Glomerular endothelial cell (primary cell): ENCODE measurements at places on chromosomes 6 and 20.

DNA sequence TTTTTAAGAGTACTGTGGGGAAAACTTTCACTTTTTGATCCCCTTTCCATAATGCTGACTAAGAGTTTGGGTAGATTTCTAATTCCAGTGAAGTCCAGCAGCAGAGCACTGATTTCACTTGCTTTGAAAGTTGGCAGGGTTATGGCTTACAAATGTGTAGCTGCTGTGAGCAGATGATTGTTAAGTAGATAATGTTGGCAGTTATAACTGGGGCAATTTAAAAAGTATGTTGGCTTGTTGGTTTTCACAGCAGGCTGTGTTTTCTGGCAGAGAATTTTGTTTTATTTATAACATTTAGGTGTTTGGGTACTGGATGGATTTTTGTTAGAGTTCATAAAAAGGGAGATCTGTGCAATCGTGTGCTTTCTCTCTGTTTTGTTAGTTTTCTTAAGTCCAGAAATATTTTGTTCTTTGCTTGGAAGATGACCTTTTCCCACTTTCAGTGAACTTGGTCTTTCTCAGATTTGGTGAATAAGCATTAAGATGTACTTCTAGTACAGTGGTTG lies 31.4 kb downstream of the AFDN start:
- no peak for DNase-seq

DNA sequence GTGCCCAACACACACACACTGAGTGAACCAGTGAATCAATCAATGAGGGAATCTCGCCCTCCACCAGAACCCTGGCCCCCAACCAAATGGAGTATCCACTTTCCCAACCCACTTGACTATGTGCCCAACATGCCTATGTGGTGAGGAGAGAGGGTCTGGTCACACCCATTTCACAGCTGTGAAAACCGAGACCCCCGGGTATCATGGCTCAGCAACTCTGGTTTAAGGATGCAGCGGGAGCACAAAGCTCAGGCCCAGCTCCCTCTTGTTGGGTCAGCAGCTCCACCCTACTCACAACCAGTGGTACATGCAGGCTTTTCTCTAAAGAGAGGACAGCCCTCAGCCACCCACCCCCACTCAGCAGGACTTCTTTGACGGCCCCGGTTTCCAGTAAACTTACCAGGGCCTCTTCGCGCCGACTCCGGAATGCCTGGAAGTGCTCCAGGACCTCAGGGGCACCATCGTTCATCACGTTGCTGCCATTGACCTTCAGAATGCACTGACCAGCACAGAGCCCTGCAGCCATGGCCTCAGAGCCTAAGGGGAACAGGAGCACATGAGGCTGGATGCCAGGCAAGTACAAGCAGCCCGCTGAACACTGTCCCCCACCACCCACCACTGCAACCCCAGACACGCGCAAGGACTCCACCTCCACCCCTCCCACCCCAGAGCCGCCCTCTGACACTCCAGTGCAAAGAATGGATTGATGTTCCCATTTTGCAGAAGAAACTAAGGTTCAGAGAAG lies 174.7 kb downstream of the PREX1 start:
- DNase-seq: no peak

- no peak for DNase-seq
Observed at GRCh38 chr6:22049002-22049401, 247.8 kb downstream of the PRL start.

DNA sequence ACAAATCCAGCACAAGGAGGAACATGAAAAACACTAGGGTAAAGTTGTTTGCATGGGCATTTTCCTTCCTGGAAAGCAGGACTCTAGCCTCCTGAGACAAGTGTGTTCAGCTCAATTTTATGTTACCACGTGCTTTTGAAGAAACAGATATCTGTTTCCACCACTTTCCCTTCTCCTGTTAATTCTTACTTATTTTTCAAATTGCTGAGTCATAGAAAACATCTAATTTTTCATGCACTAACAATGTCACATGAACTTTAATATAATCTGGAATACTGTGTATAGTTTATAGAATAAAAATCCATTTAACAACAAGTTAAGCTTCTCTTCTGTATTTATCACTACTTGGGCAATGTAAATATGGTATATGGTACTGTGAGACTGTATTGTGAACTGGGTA lies 174.2 kb downstream of the ISM1 start:
- no peak for DNase-seq

DNA sequence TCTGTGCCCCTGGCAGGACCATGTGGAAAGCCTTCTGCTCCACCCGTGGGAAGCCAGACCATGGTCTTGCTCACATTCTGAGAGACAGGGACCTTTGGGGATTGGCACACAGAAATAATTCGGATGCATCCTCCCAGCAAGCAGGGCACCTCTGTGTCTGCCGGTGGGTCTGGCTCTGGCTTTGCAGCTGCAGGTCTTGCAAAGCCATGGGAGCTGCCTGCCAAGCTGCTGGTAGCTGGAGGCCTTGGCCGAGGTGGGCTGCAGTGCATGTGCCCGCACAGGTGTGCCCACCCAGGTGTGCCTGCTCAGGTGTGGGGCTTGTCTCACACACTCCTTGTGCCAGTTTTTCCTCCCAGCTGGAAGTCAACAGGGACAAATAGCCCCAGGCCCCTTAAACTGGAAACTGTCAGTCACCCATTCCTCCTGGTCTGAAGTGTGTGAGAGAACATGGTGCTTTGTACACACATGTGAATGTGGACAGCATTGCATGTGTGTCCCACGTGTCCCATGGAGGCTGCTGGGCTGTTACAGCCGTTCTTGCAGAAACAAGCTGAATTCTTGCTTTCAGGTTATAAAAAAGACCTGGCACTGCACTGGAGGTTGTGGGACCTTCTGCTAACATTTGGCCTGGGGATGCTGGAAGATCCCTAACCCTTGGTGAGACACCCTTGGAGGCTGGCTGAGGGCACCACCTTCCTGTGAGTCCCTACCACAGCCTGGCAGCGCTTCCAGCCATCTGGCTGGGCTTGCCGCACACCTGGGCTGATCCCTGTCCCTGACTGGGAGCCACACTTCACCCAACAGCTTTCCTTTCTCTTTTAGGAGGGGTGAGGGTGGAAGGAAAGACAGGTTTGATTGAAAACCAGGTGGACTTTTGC lies 54.9 kb upstream of the SMOC2 start:
- no peak for DNase-seq

- DNase-seq: peak; percentile 75
Observed at GRCh38 chr6:142819603-142820337, 125.2 kb downstream of the HIVEP2 start.

DNA sequence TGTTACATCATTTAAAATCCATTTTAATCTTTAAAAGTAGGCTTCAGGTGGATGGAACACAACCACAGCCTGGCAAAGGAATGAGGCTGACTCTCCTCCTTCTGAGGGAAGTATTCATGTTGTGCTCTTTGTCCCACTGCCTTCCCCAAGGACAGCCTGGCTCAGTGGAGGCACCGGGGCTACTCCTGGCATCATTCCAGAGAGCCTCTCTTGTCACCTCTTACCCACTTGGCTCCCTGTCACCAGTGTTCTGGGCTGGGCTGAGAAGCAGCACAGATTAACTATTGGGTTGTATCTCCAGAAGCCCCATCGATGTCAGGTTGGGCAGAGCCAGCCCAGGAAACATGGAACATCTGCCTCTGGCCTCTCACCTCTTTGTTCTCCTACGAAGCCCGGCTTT lies 10.7 kb upstream of the TP53INP2 start:
- DNase-seq: no peak

DNA sequence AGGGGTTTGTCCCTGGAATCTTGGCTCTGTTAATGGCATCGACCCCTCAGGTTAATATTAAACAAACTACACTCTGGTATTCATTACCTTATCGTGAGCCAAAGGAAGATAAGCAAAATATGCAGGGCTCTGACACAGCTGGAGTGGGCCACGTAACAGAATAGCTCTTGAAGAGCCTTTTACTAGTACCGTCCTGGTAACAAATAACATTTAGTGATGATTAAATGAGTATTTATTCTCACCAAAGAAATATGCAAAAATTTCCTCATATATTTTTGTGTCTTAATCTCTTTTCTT lies 20.1 kb upstream of the UTRN start:
- no peak for DNase-seq

- no peak for DNase-seq
Observed at GRCh38 chr20:17542993-17543412, 11.8 kb upstream of the BFSP1 start.

DNA sequence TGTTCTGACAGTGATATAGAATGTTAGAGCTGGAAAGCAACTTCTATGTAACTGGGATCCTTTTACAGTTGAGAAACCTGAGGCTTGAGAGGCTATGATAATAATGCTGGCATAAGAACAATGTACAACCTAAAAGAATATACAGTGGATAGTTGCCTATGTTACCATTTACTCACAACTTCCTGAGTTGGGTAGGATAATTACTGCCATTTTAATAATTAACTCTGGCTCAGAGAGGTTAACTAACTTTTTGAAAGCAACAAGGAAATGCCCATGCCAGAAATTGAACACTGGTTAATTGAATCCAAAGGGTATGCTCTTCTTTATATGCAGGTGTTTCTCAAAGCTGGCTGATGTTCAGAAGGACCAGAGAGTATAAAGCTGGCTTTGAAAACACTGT lies 530.7 kb upstream of the MAP3K7 start:
- no peak for DNase-seq

DNA sequence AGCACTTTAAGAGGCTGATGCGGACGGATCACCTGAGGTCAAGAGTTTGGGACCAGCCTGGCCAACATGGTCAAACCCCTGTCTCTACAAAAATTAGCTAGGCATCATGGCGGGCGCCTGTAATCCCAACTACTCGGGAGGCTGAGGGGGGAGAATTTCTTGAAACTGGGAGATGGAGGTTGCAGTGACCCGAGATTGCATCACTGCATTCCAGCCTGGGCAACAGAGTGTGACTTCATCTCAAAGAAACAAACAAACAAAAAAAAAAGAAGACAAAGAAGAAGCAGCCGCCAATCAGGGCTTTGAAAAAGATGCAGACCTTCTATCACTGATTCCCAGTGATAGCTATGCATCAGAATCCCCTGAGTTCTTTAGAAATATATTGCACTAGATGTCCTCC lies 56.8 kb downstream of the COL9A1 start:
- no peak for DNase-seq

GRCh38 chr6:143821359-143821758 lies 21.8 kb upstream of the LTV1 start:
- peak; percentile 70 for DNase-seq

DNA sequence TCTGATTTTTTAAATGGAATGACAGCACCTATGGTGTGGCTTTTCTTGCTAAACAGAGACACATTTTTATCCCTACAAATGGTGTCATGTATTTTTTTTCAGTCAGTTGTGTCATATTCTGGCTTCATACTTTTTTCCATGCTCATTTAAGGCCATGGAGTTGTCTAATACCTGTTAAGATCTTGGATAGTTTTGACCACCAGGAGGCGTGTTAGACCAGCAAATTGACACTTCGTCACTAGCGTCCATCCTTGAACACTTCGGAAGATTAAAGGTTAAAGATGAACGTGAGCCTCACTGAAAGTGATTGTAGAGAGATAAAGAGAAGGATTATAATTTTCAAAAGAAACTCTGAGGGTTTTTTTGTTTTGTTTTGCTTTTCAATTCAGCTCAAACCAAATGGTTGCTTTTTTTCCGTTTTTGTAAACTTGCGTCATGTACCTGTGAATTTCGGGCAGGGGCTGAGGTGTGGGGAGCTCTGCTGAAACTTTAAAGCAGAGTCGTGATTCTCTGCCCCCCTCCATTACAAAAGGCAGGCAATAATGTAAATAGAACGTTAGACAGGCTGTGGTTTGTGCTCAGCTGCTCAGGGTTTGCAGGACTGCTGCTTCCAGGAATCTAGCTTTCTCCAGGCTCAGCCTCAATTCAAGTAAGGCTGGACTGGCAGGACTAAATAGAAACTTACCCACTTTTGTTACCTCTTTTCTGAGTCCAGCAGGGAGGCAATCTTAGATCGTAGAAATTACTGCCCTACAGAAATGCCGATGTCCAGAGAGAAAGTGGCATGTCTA lies 245.1 kb downstream of the FOXA2 start:
- peak; percentile 51 for DNase-seq

DNA sequence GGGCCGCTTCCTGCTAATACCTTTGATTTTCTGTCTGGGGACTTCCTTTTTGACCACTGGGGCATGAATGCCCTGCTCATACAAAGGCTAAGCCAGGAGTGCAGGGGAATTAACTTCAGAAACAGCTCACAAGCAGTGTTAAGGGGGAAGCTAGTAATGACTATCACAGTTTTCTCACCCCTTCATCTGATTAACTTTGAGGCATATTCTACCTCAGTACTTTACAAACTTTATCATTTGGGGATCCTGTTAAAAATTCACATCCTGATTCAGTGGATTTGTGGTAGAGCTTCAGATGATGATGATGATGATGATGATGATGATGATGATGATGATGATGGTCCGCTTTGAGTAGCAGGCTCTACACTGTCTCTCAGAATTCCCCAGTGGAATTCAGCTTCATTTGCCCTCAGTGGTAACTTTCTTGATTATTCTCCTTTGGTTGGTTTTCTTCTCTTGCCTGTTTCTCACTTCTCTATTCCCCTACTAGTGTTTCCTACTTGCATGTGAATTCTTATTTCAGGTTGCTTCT lies 78.4 kb upstream of the TMEM170B start:
- no peak for DNase-seq

DNA sequence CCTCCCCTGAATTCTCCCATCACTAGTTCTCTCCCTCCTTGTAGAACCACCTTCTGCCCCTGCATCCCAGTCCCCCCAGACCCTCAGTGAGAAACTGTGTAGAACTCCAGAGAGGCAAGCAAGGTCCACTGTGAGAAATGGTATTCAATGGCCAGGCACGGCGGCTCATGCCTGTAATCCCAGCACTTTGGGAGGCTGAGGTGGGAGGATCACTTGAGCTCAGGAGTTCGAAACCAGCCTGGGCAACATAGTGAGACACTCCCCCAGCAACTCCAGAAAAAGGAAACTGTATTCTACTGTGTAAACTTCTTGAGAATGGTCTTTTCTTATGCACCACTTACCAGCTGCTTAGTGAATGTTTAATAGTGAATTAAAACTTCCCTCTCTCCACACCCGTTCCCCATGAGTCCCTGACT lies 8.2 kb upstream of the CD83 start:
- no peak for DNase-seq

DNA sequence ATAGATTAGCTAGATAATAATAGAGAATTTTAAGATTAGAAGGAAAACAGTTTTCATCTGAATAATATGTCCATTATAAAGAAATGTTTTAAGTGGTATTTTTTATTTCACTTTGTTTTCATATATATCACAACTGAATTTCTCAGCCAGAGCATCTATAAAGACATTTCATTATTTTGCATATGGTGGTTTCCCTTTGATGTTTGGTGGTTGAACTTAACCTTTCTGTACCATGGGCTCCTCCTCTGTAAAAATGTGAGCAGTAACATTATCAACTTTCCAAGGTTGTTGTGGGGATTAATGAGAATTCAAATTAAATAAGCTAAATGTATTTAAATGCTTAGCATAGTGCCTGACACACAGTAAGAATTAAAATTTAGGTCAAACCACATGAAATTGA lies 119.8 kb upstream of the QKI start:
- no peak for DNase-seq

DNA sequence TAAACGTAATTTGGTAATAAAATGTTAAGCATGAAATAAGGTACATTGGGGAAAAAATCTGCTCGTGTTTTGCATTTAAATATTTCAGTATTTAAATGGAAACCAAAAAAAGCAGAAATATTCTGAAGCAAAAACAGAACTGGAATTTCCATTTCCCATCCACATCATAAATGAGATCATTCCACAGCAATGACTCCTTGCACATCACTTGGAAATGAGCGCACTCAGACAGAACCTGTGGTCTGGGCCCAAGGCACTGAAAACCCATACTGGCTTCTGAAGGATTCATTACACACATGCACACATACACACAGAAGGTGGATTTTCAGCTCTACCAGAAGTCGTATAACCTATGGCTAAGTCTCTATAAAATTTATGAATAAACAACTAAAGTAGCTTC lies 174.8 kb downstream of the IBTK start:
- no peak for DNase-seq

GRCh38 chr6:169893624-169894023 lies 142.2 kb downstream of the ERMARD start:
- no peak for DNase-seq
